ENCODE measurements at places on chromosomes 5 and 9.

GRCh38 chr5:31770132-31770720 lies 131.3 kb downstream of the PDZD2 start:
- no peak for DNase-seq

- DNase-seq = no peak
Measured at GRCh38 chr5:6520201-6520600, 71.5 kb downstream of the UBE2QL1 start.

GRCh38 chr9:86020731-86021130 lies 78.6 kb downstream of the GOLM1 start:
- no peak for DNase-seq

- DNase-seq = no peak
Measured at GRCh38 chr5:100502684-100503083, 32.5 kb upstream of the FAM174A start.

- no peak for DNase-seq
Measured at GRCh38 chr5:149345892-149346222, 558 bp downstream of the GRPEL2 start.

DNA sequence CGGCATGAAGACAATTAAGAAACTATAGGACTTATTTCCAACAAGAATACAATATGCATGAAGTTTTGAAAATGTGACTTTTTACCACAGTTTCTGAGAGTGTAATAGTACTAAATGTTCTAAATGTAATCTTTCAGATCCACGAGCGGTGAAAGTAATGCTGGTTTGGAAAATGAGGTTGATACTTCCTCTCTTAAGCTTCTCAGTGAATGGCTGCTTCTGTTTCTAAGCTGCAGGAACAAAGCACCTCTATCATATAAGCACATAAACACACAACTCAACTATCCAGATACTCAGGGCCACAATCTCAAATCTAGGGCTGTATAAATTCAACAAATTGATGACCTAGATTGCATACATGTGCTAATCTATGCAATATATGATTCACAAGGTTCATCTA lies 78.3 kb downstream of the LIFR start:
- DNase-seq = no peak

DNA sequence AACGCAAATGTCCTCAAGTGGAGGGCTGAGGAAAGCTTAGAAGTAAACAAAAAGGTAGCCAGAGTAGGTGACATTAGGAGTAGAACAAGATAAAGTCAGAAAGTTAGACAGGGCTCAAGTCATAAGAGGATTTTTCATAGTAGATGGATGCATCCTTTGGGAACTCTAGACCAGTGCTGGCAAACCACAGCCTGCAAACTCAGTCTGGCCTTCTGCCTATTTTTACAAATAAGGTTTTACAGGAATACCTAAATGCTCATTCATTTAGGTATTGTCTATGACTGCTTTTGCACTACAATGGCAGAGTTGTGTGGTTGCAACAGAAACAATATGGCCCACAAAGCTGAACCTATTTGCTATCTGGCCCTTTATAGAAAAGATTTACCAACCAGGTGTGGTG lies 116.0 kb upstream of the HMHB1 start:
- no peak for DNase-seq

GRCh38 chr9:131734165-131734610 lies 5.7 kb downstream of the RAPGEF1 start:
- no peak for DNase-seq

DNA sequence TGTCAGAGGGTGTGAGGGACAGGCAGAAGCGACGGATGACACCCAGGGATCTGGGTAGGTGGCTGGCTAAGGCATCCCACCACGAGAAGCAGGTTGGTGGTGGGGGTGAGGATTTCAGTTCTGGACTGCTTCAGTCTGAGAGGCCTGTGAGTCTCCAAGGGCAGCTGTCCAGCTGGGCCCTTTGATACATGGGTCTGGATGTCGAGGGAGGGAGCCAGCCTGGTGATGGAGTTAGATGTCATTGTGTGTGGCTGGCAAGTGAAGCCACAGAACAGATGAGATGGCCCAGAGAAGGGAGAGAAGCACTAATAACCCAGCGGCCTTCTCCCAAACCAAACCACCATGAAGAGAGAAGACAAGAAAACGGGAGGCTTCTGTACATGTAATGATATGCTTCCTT lies 11.1 kb downstream of the MED27 start:
- DNase-seq = no peak

DNA sequence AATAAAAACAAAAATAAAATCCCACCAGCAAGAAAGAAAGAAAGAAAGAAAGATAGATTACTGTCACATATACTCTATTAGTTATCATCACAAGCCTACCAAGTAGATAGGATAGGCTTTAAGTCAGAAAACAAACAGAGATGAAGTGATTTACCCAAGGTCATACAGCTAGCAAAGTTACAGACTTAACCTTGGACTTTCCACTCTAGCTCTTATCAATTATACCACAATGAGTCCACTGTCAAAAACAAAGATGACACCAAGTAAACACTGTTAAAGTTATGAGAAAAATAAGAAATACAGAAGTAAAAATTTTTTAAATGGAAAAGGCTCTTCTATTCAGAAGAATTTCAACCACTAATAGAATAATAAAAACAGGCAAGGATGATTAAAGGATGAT lies 13.4 kb downstream of the LARS1 start:
- DNase-seq = no peak

DNA sequence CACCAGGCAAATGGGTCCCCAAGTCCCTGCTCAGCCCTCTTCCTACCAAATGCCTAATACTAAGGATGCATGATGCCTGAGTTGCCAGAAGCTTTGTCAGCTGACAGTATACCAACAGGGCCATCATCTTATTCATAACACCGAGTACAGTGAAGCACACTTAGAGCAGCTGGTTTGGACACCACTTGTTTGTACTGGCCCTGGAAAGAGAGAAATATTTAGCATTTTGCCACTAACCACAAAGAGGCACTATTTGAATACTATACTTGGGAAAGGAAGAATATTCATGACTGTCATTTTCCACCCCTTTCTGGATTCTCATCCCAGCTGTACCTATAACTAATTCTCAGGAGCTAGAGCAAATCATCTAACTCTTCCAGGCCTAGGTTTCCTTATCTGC lies 364.4 kb upstream of the KIF2A start:
- no peak for DNase-seq

DNA sequence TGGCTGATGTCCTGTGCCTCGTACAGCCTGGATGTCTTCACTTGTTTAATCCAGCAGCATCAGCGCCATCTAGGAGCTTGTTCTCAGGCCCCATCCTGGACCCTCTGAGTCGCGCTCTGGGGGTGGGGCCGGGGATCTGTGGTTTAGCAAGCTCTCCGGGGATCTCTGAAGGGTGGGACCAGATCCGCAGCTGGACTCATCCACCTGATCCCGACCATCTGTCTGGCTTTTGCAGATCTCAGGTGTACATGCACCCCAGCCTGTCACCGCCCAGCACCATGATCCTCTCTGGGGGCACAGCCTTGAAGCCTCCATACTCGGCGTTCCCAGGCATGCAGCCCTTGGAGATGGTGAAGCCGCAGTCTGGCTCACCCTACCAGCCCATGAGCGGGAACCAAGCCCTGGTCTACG lies 15.1 kb upstream of the POMT1 start:
- no peak for DNase-seq

GRCh38 chr5:90353254-90353653 lies 56.3 kb downstream of the CETN3 start:
- DNase-seq = no peak

- no peak for DNase-seq
Measured at GRCh38 chr9:86034863-86035734, 64.3 kb downstream of the GOLM1 start.

- DNase-seq = no peak
Measured at GRCh38 chr9:117687532-117687931, 16.7 kb upstream of the TLR4 start.

DNA sequence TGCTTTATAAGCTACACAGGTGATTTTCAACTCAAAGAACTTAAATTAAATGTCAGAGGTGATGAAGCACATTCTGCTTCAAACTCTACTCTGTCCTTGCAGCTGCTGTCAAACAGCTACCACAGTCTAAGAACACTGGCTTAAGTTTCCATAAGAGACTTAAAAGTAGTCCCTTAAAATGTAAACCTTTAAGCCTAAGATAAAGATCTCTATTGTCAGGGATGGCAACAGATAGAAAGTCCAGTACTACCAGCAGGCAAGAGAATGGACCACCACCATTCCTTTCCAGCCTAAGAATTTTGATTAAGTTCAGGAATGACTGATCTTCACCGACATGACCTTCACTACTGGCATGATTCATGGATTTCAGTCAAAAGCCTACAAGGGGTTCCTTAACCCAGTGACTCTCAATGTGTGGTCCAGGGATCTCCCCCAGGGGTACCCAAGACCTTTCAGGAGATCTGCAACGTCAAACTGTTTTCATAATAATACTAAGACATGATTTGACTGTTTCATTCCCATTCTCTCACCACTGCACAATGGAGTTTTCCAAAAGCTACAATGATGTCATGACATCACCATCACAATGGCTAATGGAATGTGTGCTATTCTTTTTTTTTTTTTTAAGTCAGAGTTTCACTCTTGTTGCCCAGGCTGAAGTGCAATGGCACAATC lies 41.1 kb upstream of the PLPP6 start:
- no peak for DNase-seq

- DNase-seq = no peak
Measured at GRCh38 chr9:5626727-5627634, 1.9 kb upstream of the RIC1 start.

- DNase-seq = no peak
Measured at GRCh38 chr5:37900692-37901091, 60.9 kb upstream of the GDNF start.

GRCh38 chr5:116495786-116496357 lies 78.8 kb downstream of the SEMA6A start:
- DNase-seq = no peak

DNA sequence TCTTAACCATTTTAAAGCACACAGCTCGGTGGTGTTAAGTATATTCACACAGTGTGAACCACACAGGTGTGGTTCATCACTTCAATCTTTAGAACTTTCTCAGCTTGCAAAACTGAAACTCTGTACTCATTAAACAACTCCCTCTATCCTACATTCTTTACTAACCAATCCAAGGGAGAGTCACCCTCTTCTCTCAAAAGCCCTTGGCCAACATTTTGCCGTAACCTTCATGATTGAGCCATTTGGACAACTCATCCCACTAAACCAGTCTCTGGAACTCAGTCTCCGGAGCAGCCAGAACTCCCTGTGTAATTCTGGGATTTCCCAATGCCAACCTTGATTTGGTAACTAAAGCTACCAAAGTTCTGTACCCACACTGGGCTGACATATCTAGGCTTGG lies 84.7 kb downstream of the TTC39B start:
- no peak for DNase-seq

DNA sequence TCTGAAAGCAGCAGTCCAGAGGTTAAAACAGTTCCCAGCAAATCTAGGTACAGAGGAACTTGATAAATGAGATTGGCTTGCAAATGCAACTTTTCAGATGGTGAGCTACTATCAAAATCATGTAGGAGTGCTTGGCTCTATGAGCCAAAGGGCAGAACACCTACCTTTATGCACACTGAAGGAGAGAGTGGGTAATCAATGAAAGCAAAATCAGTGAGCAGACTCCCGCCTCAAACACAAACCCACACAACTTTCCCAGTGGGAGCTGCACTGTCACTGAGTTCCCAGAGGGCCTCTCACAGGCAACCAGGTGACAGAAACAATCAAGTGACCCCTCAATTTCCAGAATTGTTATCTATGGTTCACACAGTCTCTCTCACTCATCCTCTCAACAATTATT lies 8.5 kb downstream of the ARL15 start:
- no peak for DNase-seq

DNA sequence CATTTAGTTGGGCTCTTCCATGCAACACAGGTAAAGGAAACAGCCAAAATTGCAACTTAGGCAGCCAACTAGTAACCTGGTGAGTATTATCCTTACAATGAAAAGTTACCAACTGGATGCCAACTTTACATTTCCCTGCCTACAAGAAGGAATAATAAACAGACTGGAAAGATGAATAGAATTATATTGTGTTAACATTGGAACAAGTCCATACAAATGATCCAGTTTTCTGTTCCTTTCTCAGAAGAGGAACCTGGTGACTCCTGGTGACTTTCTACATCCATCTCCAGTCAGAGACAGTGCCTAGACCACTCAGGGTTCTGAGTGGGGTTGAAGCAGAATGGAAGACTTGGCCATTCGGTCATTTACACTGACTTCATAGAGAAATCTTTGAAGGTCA lies 20.6 kb downstream of the MARCHF3 start:
- DNase-seq = no peak

- DNase-seq = no peak
Measured at GRCh38 chr9:137448602-137448962, 7.4 kb upstream of the ENTPD8 start.

GRCh38 chr5:57896576-57896975 lies 414.0 kb upstream of the ACTBL2 start:
- DNase-seq = no peak

GRCh38 chr5:87361031-87361445 lies 51.7 kb downstream of the CCNH start:
- no peak for DNase-seq

GRCh38 chr5:146884066-146884626 lies 5.6 kb upstream of the PPP2R2B start:
- no peak for DNase-seq

DNA sequence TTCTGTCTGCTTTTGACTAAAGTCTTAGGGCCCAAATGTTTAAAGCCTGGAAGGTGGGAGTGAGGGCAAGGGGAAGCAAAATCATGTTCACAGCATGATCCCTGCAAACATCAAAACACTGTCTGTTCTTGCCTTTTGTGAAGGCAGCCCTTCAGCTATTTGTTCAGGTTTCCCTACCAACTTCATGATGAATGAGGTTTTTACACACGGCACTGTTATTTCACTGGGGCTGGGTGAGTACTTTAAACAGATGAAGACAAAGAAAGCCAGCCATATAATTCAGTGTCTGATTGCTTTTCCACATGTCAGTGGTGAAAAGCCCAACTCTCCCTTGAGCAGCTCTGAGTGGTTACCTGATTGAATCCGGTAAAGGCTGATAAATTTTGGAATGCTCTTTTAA lies 224.7 kb upstream of the GRAMD2B start:
- no peak for DNase-seq

DNA sequence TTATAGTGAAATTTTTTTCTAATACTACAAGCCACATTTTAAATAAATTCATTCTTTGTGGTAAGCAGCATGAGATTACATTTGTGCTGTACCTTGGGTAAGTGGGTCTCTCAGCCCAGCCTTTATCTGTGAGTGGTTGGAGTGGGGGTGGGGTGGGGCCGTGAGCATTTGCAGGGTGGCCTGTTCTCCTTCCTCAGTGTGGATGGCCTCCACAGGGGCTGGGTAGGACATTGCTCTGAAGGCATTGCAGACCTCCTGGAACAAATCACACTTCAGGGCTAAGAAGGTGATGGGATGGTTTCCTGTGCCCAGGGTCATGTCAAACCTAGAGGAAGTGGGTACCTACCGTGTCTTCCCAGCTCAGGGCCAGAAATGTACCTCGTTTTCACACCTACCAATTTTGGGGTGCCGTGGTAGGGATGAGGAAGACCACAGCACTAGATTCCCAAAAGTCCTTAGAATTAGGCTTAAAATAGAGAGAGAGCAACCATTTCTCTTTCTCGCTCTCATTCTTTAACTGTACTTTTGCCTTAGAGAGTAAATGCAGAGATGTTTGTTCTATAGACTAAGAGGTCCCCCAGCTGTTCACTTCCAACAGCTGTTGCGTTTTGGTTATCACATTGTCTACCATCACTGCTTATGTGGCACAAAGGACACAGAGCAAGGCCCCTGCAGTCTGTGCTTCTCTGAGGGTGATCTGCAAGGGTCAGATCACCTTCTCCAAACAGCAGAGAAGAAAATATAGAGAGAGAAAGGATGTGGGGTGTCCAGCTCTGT lies 83.4 kb upstream of the CTSL start:
- no peak for DNase-seq

- no peak for DNase-seq
Measured at GRCh38 chr5:80229902-80230255, 26.0 kb downstream of the SERINC5 start.

- DNase-seq = no peak
Measured at GRCh38 chr5:119515192-119515591, 62.9 kb downstream of the HSD17B4 start.

Data from activated CD8-positive, alpha-beta memory T cell treated with anti-CD3 and anti-CD28 coated beads for 1 hour (primary cell).